ENCODE measurements at places on chromosomes 1 and 21.

DNA sequence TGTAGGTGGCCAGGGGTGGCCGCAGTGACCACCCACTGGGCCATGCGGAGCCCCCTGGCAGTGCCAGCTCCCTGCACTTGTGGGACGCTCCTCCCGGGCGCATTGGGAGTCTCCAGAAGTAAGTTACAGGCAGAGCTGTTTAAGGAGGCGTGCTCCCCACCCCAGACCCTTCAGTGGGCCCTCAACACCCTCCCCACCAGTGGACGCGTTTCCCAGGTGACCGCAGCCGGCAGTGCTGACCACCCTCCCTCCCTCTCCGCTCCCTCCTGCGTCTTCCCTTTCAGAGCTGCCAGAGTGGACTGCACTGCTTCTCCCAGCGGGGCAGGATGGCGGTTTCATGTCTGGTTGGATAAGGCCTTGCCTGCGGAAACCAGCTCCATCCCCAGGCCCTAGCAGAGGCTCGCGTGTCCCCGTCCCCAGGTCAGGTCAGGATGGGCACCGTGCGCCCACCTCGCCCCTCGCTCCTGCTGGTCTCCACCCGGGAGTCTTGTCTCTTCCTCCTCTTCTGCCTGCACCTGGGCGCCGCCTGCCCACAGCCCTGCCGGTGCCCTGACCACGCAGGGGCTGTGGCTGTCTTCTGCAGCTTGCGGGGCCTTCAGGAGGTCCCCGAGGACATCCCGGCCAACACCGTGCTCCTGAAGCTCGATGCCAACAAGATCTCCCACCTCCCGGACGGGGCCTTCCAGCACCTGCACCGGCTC is 1.1 kb downstream of the LRRC3 start:
- DNase-seq = no peak

DNA sequence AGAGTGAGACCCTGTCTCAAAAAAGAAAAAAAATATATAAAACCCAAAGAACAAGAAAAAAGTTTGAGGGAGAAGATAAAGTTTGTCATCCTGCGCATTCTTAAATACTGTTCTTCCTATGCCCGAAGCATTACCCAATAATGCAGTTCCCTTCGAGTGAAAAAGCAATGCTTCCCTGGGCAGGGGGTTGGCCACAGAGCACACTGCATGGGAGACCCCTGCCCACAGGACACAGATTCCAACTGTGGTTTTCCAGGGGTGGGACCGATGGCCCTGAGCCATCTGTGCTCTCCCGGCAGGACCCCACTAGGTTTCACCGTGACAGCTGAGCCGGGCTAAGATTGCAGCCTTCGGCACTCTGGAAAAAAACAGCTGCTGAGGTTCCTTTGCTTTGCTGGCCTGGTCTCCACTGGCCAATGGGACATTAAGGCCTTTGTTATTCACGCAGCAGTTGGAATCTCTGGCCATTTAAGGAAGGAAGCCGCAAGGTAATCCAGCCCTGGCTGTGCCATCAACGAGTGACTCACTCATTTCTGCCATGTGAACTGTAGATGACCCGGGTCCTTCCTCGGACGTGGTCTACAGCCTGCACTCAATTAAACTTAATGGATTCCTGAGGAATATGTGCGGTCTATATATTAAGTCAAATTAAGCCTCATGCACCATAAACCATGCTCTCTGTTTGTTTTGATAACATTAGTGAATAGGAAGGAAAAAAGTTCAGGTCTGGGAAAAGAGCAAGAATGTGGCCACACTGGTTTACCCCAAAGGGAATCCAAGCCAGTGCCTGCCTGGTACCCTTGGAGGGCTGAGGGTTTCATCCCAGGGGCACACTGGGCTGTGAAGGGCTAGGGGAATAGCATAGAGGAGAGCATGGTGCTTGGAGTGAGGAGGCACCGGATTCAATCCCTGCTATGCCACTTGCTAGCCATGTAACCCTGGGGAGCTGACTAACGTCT is 163.2 kb downstream of the ZBTB18 start:
- no peak for DNase-seq

DNA sequence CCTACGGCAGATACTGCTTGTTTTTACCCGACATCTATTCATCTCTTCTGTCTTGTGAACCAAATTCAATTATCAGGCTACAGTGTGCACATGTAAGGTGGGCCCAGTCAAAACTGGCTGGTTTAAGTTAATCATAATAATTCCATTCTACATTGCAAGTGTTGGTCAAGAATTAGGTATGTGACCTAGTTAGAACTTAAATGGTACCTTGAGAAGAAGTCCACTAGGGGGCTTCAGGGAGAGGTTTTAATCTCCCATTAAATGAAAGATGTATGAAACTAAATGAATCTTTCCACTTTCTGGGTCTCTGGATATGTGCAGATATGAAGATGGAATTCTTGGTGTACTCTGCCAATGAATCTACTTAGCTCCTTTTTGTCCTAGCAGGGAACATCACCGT is 187.1 kb downstream of the CDC42BPA start:
- no peak for DNase-seq

DNA sequence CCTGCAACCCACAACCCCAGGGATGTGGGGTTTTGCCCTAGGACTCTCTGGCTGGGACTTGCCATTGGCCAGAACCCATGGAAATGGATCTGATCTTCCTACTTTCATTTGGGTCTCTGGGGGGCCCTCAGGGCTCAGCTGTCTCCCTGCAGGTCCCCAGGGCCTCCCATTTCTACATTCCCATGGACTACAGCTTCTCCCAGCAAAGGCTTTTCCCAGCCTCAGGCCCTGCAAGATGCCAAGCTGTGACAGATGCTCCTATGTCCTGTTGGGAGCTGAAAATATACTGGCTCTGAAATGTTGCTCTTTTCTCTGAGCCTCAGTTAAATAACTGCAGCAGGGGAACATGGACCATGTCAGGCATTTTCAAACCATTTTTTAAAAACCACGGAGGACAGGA is 99.5 kb upstream of the IGSF21 start:
- no peak for DNase-seq

DNA sequence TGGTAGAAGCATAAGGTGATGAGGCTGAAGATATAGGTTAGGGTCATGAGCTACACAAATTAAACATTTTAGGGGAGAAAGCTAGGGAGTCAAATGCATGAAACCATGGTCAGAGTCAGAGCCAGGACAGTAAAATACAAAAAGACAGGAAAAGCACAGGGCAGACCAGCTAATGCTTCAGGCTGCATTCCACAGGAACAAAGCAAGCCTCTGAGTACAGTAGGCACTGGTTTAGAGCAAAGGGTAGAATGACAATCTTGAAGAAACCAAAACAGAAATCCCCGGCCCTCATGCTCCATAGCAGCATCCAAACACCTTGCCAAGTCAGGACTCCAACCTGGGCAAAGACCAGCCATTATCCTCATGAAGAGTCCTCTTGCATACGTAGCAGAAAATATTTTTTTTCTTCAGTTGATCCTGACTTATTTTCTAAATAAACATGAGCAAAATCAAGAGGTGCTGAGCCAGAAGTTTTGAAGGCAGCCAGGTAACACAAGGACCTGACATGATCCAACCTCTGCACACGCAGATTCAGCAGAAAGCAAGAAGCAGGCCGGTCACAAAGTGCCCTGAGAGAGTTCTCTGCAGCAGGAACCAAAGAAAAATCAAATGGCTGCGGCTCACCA is 273.1 kb downstream of the TTLL7 start:
- no peak for DNase-seq

DNA sequence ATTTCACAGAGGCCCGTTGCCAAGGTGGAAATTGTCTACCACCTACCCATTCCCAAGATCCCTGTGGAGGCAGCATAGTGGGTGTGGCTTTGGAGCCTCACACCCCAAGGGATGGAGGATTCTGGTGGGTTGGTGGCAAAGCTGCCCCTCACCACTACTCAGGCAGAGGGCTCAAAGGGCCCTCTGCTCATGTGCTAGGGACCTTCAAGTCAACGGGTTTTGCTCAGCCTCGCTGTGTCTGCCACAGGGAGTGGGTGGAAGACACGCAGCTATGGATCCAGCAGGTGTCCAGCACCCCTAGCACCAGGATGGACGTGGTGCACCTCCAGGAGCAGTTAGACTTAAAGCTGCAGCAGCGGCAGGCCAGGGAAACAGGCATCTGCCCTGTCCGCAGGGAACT is 2.3 kb downstream of the DNALI1 start:
- no peak for DNase-seq

All from activated T-cell treated with anti-CD3 and anti-CD28 coated beads for 48 hours (primary cell).